ENCODE measurements at places on chromosomes 16 and 17.

DNA sequence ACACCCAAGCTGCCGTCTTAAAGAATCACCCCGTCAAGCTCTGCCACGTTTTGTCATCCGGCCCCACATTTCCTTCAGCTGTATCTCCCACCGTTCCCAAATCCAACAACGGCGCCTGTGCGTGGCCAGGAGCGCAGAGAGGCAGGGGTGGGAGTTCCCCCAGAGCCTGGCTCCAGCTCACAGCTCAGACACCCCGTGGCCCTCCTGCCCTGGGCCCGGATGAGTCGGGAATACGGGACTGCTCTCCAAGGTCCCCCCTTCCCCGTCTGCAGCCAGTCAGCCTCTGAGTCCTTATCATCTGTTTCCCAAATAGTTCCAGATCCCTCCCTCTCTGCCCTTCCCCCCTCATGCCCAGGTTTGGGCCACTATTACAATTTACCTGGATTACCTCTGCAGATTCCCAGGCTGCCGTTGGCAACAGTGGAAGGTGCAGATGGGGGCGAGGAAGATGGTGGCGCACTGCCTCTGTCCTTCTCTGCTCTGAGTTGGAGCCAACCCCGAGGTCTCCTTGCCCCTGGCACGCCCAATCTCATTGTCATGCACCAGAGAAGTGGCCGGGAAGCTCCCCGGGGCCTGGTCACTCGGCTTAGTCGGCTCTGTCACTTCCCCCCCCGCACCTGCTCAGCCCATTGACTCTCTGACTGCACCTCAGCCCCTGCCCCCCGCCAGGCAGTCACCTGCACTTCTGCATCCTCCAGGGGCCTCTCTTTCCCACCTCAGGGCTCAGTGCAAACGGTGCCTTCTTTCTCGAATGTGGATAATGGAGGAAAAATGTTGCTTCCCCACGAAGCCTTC lies 18.3 kb upstream of the RPTOR start:
- no peak for DNase-seq

- DNase-seq, result no peak
These were observed 1.4 kb downstream of the MRPS7 start for GRCh38 chr17:75263055-75263454.

- no peak for DNase-seq
These were observed 1.4 kb downstream of the YPEL2 start for GRCh38 chr17:59332749-59333377.

GRCh38 chr17:53313746-53314145 lies 509.0 kb upstream of the KIF2B start:
- DNase-seq, result no peak

DNA sequence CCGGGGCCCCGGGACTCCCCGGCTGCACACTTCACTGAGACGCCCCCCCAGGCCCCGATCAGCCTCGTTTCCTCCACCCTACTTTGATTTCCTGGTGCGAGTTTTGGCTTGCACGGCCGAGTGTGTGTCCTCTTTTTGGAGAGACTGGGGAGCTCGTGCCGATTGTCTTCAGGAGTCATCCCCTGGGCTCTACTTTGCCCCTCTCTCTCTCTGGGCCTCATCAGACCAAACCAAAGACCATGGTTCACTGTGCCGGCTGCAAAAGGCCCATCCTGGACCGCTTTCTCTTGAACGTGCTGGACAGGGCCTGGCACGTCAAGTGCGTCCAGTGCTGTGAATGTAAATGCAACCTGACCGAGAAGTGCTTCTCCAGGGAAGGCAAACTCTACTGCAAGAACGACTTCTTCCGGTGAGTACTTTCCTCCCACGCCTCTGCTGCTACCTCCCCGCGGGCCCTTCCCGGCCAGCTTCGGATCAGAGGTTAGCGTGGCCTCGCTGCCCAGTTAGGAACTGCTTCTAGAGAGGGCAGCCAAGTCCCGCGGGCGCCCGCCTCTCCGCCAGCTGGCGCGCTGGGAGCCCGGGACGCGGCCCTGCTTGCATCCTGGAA lies 787 bp downstream of the LHX1 start:
- DNase-seq, result no peak

- no peak for DNase-seq
These were observed 6.3 kb upstream of the RNF227 start for GRCh38 chr17:7922269-7922844.

DNA sequence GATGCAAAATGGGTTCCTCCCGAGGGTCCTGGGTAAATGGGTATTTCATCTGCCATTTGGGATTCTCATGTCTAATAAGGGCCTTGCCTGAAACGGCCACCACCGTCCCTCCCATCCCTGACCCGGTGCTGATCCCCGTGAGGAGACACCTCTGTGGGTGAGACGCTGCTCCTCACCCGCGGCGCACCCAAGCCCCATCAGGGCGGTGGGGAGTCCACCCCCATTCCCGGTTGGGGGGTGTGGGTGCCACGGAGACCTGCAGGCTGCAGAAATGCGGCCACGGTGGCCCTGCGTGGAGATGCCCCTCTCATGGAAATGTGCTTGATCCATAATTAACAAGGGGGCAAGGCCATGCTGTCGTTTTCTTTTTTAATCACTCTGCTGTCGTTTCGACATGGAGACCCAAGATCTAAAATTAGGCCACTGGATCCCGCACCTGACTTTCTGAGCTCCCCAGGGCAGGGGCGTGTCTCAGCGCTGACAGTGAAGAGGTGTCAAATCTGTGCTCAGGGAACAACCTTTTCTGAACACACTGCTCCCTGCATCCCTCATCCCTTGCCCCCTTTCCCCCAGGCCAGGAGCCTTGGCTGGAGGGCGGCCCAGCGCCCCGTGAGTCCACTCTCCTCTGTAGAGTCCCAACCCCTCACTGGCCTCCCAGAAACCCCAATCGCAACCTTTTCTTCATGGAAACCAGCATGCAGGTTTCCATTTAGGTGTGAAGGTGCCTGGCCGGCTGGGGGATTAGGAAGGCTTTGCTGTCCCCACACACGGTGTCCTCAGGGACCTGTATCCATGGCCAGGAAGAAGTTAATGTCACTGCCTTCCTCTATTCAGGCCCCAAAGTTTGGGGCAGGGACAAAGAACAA lies 38.9 kb downstream of the PEMT start:
- no peak for DNase-seq

DNA sequence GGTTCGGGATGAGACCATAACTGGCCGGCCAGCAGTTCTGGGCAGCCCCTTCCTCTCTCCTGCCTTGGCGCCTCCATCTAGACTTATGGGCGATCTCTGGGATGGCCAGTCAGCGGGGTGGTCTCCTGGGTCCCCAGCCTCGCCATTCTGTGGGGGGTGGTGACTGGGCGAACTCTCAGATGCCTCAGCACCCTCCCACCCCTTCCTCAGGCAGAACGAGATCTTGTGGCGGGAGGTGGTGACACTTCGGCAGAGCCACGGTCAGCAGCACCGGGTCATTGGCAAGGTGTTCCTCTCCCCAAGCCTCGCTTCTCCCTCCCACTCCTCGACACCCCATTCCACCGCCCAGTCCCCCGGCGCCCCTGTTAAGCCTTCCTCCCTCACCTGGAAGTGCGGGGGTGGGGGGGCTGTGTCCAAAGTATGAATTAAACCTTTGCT lies 1.6 kb downstream of the HSF4 start:
- no peak for DNase-seq

Measured in NCI-H1436 treated with DMSO at 0.1 percent for 48 hours (cell line).